Midbrain (tissue), 1 donor: ENCODE measurements at places on chromosomes 3 and 15.
A peak's percentile ranks its signal among the peaks of the same experiment; 100 is the strongest.

GRCh38 chr15:34122771-34123183, 20.9 kb downstream of the PGBD4 start:
- DNase-seq, result no peak

DNA sequence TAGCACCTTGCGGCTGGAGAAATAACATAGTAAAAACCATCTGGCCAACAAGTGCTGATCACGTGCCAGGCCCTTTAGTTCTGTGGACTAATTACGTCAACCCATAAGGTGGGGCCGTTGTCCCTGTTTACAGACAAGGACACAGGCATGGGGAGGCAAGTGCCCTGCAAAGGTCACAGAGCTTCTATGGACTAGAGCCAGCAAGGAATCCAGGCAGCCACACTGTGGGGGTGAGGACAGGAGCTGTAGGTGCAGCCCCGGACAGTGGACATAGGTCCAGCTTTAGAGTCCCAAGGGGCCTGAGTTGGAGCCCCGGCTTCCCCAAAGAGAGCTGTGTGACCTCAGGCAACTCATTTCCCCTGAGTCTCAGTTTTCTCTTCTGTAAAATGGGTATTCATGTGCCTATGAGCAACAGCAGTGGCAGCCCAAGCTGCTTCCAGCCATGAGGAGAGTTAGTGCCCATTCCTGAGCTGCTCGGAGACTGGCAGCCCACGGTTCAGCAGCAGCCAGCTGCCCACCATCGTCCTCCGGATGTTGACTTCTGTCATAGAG, 13.9 kb downstream of the CHST13 start:
- no peak for DNase-seq

GRCh38 chr3:141076797-141077571, 25.8 kb downstream of the SPSB4 start:
- peak; percentile 23 for DNase-seq

DNA sequence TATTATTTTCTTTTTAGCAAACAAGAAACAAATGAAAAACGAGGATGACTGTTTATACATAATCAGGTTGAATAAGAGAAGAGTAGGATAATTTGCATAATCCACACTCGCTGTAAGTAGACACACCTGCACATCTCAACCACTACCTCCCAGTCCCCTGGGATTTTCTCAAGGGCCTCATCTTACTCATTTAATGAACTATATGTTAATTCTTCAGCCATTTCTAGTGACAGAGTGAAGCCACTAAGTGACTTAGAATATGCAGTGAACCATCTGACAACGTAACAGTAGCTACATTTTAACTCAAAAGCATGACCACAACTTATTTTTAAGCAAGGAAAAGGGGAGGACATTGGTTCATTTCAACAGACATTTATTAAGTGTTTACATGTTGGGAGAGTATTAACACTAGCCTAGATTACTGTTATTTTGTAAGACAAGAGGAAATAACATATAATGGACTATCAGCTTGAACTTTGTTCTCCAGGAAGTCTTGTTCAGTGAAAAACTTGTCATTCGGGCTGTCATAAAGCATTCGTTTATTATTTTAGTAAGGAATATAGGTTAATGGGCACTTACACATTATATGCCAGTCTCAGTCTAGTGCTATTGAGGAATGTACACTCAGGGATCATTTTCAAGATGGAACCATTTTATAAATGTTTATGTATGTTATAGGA, 173.0 kb upstream of the ROBO2 start:
- DNase-seq, result no peak

GRCh38 chr3:55162031-55162795, 234.4 kb upstream of the LRTM1 start:
- DNase-seq, result no peak

GRCh38 chr3:61774279-61774890, 213.0 kb downstream of the PTPRG start:
- DNase-seq, result no peak

- peak; percentile 42 for DNase-seq
Observed at GRCh38 chr15:31869686-31870307, 160.5 kb upstream of the CHRNA7 start.

DNA sequence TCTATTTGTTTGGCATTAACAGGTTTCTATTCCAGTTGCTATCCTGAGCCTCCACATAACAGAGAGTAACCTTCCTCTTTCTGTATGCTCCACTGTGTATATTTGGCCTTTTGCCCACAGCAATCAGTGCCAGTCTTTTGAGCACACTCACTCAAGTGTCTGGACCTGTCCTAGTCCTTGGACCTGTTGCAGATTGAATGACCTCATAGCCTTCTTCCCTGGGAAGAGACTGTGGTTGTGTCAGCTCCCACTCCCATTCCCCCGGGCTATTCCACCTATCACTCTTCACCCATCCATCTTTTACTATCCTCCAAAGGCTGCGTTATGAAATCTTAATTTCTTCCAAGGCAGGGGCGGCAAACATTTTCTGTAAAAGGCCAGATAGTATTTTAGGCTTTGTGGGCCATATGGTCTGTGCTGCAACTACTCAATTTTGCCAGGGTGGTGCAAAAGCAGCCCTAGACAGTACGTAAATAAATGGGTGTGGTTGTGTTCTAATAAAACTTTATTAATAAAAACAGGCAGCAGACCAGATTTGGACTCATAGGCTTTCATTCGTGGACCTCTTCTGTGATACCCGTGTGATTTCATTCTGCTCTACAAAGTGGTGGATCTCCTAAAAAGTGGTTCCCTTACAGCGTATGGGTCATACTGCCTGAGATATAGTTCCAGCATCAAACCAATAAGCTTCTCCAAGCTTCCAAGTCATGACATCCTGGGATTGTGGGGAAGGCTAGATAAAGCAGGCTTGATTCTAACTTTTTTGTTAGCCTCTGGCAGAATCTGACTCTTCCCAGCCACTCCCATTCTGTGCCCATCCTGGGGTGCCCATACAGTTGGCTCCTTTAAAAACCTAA, 57.4 kb downstream of the CDAN1 start:
- no peak for DNase-seq

DNA sequence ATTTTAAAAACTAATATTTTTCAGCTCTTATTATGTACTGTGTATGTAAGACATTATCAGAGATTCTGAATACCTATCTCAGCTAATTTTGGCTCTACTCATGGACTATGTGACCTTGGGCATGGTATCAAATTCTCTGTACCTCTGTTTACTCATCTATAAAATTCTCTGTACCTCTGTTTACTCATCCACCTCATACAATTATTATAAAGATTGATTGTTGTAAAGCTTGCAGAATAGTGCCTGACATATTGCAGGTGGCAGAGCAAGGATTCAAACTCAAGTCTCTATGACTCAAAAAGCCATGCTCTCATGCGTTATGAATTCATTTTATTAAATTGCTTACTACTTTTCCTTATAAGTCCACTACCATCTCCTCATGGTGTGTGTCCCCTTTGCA, 151.9 kb upstream of the ARL6 start:
- DNase-seq, result no peak

- no peak for DNase-seq
Observed at GRCh38 chr3:127389420-127389819, 101.6 kb upstream of the PRR20G start.

- DNase-seq, result no peak
Observed at GRCh38 chr15:85578941-85579701, 198.7 kb downstream of the AKAP13 start.

- no peak for DNase-seq
Observed at GRCh38 chr3:129081503-129081902, 20.9 kb downstream of the GP9 start.

DNA sequence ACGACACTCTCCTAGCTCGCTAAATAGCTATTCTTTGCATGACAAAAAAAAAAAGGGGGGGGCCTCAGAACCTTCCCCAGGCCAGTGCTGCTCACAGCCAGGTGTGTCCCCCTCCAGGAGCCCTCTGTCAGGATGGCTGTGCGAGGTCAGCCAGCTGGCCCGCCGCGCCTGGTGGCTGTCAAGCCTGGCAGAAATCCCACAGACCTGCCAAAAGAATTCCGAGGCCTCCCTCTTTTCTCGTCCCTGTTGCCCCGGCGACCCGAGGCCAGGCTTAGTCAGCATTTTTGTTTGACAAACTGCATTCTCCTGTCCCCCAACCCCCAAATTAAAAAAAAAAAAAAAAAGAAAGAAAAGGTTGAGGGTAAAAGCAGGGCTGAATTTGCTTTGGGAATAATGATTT, 61.9 kb downstream of the TM4SF4 start:
- peak; percentile 59 for DNase-seq

DNA sequence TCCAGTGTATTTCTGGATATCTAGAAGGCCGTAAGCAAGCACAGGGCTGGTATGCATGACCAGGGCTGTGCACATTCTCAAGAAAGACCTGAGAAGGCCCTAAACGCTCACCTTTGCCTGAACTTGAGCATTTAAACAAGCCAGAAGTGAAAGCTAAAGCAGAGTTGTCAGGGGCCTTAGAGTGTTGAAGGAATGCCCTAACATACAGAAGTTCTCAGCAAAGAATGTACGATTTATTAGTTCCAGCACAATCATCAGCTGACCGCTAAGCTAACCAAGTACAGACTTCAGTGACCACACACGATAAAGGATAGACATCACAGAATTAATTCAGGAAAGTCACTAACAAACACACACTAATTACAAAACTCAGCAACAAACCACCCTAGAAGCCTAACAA, 8.7 kb downstream of the HLTF start:
- no peak for DNase-seq

DNA sequence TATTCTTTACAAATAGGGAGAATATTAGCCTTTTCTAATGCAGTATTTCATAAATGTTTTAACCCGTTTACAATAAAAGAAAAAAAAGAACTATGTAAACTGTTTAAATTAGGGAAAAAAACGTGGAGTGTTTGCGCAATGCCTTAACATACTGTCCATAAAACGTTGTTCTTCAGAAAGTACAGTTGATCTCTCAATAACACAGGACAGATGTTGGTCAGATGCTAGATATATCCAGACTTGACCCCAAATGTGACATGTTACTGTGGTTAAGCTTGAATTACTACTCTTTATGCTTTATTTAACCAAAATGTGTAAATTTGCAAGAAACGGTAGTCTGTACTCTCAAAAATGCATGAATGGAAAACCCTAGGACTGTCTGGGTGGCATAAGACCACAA, 110.3 kb downstream of the PLOD2 start:
- DNase-seq, result no peak

DNA sequence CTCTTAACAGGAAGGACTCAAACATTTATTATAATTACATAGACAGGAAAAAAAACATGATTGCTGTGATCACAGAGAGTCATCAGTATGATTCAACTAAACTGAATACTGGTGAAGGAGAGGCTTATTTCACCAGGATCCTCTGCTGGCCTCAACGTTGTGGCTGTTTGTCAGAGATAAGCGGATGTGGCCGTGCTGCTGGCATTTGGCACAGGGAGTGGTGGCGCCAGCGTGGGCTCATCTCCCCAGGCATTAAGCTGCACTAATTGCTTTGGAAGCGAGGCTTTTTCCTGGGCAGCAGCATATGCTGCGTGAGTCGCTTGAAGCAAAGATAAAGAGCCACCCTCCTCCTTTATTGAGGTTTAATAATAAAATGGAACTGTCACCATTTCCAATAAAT, 306.7 kb downstream of the LRTM1 start:
- no peak for DNase-seq

DNA sequence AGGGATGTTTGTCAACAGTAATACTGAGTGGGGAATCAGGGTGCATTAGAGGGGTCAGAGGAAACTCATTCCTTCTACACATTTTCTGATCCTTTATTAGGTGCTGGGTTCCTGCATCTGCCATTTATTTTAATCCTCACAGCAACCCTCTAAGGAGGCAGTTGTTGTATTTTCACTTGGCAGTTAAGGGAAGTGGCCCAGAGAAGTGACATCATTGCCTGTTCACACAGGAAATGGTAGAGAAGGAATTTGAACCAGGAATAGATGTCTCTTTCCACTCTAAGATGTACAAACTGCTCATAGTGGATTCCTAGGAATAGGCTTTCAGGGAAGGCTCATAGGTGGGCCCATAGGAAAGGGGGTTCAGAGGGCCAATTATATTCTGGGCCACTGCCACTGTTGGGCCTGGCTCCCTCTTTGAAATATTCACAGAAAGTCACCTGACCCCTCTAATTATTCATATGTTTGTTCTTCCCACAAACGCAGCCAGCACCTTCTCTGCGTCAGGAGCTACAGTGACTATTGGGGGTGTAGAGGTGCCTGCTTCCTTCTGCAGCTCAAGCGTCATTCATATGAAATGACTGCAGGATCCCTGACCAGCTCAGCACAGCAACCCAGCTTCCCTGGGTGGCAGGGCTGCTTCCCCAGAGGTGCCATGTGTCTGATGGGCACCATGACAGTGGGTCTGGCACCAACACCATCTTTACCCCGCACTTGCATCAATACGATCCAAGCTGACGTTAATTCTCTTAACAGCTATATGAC, 163.9 kb upstream of the SMAD3 start:
- DNase-seq, result no peak

- DNase-seq, result peak; percentile 55
Observed at GRCh38 chr3:126911162-126912026, 71.5 kb upstream of the PLXNA1 start.

DNA sequence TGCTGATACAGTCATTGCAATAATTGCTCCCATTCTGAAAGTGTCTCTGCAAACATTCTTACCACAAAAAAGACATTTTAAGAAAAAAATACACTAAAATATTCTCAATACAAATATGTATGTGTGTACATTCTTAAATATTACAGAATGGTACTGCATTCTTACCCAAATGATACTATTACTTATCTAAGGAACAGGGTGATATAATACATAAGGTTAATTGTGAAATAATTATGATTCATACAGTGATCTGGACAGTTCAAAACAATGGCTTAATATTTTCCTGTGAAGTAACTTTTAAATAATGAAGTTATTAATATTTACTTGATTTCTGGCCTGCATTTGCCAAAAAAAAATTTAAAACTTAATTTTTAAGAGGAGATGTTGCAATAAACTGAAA, 694.6 kb downstream of the TUSC7 start:
- DNase-seq, result no peak

DNA sequence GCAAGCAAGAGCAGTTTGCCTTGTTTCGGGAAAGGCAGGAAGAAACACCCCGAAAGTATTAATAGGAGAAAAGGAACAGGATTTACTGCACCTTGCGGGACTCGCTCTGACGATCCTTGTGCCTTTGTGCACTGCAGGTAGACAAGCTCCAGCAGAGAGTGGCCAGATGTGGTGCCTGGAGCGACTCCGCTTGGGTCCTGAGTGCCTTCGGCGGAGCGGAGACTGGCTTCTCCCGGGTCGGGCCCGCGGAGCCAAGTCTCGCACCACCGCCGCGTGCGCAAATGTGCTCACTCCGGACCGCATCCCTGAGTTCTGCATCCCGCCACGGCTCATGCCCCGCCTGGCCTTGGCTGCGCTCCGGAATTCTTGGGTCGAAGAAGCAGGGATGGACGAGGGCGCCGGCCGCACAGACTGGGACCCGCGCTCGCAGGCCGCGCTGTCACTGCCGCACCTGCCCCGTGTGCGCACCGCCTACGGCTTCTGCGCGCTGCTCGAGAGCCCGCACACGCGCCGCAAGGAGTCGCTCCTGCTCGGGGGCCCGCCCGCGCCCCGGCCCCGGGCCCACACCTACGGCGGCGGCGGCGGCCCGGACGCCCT, 769 bp downstream of the C2CD4A start:
- DNase-seq, result peak; percentile 11

- DNase-seq, result no peak
Observed at GRCh38 chr3:85780806-85781205, 822.0 kb downstream of the CADM2 start.

GRCh38 chr15:49082960-49083359, 36.7 kb upstream of the SECISBP2L start:
- no peak for DNase-seq

GRCh38 chr3:39094851-39095677, 12.4 kb downstream of the GORASP1 start:
- DNase-seq, result no peak

GRCh38 chr15:92502930-92503857, 109.5 kb downstream of the ST8SIA2 start:
- no peak for DNase-seq

- DNase-seq, result no peak
Observed at GRCh38 chr15:42604894-42605744, 29.7 kb downstream of the STARD9 start.
